Nephron progenitor cell (in vitro differentiated cells): ENCODE measurements at places on chromosomes 1 and 21.

- no peak for DNase-seq
Measured at GRCh38 chr1:231519166-231519565, 9.3 kb upstream of the TSNAX start.

DNA sequence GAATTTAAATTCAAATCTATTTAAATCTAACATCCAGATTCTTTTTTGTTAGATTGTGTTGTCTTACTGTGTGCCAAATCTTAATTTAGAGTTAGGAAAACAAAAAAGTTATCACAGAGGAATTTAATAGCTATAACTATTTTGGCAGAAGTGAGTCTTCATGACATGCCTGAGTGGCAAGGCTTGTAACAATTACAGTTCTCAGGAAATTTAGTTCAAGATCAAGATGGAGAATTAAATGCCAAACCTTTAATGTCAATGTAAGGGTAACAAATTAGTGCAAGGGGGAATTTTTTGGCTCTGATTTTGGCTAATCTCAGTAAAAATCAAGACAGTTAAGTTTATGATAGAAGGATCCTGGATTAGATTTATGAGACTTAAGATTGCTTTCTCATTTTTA, 58.4 kb downstream of the GDAP2 start:
- no peak for DNase-seq

DNA sequence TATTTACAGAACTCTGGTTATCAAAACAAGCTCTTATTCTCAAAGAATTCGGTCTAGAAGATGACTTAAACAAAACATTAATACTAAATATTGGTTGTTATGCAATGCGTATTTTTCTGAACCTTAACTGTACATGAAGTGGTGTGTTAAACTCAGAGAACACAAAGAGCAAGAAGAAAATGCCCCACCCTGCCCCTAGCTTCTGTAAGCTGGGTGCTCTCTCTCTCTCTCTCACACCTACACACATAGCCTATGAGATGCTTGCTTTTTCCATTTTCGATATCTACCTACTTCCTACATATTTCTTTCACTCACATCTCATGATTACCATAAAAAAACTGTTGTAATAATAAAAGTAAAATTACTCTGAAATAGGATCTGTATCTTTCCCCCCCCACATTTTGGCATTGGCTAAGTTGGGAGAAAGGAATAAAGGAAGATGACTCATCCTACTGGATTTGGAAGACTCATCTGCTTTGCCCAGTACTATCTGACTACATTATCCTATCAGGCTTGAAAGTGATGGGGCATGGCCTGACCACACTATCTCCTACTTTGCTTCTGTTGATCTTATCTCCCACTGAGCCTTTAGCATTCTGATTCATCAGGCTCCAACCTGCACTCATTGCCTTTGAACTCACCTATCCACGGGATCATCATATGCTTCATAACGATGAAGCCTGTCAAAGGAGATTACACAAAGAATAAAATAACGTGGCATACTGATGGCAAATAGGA, 2.9 kb downstream of the CRYZ start:
- DNase-seq = no peak

GRCh38 chr1:34781844-34782391, 904 bp downstream of the GJB3 start:
- no peak for DNase-seq

DNA sequence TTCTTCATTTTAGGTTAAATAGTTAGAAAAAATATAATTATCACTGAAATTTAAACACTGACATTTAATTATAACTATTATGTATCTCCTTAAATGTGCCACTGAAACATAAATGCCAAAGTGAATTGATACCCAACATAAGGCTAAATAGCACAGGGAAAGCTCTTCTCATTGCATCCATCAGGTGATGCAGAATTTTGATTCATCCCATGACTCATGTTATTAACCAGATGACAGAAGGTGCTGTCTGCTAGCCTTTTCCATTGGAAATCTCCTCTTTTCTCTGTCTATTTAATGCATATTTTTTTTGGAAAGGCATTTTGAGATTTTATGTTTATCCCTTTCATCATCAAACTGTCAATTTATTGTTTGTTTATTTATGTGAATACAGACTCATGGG, 136.8 kb downstream of the KCNK2 start:
- no peak for DNase-seq

GRCh38 chr1:52842643-52843310, at the start of gene ZYG11A:
Gene ZYG11A (plus strand): TSS chr1:52842760. CDS start chr1:52842884, 124 bp downstream.
- peak; percentile 81 for DNase-seq

- DNase-seq = no peak
Measured at GRCh38 chr1:165253818-165254254, 102.7 kb downstream of the LMX1A start.

- no peak for DNase-seq
Measured at GRCh38 chr1:172108161-172108893, 267.0 kb downstream of the DNM3 start.

GRCh38 chr1:153339802-153340201, 8.8 kb downstream of the PGLYRP4 start:
- DNase-seq = no peak

DNA sequence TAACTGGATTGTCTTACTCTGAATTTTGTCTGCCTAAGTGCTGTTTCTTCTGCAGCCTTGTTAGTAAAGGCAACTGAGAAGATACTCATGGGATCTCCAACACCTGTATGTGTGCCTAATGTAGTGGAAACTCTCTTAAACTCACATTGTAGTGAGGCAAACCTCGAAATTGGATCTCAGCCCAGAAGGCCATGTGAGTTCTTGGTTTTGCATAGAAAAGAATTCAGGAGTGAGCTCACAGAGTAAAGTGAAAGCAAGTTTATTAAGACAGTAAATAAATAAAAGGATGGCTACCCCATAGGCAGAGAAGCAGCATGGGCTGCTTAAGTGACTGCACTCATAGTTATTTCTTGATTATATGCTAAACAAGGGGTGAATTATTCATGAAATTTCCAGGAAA, 1344.7 kb downstream of the NCAM2 start:
- DNase-seq = no peak

DNA sequence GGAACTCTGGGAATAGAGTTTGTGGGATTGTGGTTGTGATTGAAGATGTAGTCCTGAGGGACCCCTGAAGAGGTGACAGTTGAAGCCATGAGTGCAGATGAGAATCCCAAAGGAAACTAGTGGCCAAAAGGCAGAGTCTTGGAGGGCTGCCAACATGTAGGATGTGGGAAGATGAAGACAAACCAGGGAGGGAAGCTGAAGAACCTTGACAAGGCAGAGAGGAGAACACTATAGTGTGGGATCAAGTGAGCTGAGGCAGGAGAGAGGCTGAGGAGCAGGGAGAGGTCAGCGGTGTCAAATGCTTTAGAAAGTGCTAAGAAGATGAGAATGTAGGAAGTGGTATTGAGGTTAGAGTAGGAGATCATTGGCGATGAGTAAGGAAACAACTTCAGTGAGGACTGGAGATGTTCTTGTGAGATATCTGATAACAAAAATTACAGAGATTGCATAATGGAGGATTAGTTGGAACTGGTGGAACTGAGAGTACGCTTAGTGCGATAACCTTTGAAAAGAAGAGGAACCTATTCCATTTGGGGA, 88.5 kb upstream of the VCAM1 start:
- DNase-seq = no peak

GRCh38 chr1:33697816-33698215, 166.1 kb upstream of the HMGB4 start:
- DNase-seq = no peak

GRCh38 chr1:245571815-245572294, 417.1 kb downstream of the KIF26B start:
- peak; percentile 47 for DNase-seq

GRCh38 chr1:208431721-208432120, 187.5 kb upstream of the PLXNA2 start:
- no peak for DNase-seq

DNA sequence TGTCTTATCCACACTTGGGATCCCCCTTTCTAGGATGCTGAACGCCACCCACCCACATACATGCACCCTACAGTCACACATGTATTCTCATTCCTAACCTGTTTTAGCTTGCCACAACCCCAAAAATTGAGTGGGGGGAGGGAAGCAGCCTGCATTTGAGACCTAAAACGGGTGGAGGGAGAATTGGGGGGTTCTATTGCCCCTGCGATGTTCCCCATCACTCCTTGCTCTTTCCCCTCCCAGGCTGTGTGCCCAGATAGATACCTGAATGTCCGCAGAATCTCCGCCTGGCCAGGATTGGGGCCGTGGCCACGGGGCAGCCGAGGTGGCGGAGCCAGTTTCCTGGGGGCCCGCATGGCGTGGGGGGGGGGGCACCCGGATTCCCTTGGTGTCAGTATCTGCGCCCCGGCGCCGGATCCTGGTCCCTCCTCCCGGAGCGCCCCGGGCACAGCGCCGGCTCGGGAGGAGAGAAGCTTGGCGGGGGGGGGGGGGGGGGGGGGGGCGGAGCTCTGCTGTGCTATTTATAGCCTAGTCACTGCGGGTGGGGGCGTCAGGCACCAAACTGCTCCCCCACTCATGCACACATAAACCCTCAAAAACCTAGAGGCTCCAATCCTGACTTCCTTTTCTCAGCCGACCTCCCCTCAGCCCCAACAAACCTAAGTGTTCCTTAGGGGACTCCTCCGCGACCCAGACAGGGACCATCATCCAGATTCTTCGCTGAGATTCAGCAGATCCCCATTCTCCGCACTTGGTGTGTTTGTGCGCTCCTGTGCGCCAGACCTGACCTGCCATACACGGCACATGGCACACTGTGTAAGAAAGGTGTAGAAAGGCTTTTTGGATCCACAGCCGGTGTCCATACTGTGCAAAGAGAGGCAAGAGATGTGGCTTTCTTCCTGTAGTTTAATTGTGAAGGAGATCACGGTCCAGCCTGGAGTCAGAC, 1.9 kb downstream of the ANKRD34A start:
- DNase-seq = peak; percentile 28

GRCh38 chr21:44052830-44053226, 40.7 kb downstream of the TRAPPC10 start:
- no peak for DNase-seq

GRCh38 chr1:36083635-36084496, at the start of gene TEKT2:
Gene TEKT2 (plus strand): TSS chr1:36084094. CDS start chr1:36084922, 828 bp downstream.
- peak; percentile 86 for DNase-seq
